ENCODE measurements at places on chromosomes 7 and 10.
A peak's percentile ranks its signal among the peaks of the same experiment; 100 is the strongest.

GRCh38 chr10:115706488-115707076, 566.4 kb downstream of the GFRA1 start:
- peak; percentile 8 for DNase-seq

GRCh38 chr10:72073708-72074573, 14.4 kb downstream of the SPOCK2 start:
- DNase-seq = no peak

- no peak for DNase-seq
These were observed 107.5 kb downstream of the HBP1 start for GRCh38 chr7:107276220-107276827.

DNA sequence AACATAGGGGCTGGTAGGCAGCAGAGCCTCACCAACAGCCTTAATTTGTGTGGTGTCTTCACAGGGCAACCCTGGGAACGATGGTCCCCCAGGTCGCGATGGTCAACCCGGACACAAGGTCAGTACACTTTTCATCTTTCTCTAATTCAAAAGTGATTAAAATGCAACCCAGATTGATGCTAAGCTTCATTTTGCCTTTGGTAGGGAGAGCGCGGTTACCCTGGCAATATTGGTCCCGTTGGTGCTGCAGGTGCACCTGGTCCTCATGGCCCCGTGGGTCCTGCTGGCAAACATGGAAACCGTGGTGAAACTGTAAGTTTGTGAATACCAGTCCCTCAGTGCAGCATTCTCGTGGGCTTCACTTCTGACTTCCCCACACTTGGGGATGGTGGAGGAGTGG, 30.9 kb downstream of the COL1A2 start:
- DNase-seq = no peak

- DNase-seq = no peak
These were observed 627.0 kb downstream of the ACTR3B start for GRCh38 chr7:153386556-153386955.

DNA sequence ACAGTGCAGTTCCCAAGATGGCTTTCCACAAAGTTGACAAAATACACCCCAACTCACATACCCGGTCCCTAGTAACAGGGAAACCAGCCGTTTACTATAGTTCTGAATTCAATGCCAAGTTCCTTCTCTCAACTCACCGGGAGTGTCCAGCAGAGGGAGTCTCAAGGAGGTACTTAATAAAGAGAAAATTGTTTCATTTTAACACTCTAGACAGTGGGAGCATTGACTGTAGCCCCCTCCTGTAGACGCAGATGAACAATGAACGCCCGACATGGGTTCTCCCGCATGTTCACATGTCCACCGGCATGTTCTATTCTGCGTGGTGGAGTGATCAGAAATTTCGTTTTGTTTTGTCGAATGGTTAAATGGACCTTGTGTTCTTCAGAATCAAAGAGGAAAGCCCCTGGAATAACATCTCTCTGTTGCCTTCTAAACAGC, 1.9 kb downstream of the HIPK2 start:
- peak; percentile 75 for DNase-seq

GRCh38 chr10:56231436-56231835, 129.6 kb downstream of the ZWINT start:
- no peak for DNase-seq

- DNase-seq = no peak
These were observed 197.9 kb downstream of the ARHGAP12 start for GRCh38 chr10:31730776-31731175.

DNA sequence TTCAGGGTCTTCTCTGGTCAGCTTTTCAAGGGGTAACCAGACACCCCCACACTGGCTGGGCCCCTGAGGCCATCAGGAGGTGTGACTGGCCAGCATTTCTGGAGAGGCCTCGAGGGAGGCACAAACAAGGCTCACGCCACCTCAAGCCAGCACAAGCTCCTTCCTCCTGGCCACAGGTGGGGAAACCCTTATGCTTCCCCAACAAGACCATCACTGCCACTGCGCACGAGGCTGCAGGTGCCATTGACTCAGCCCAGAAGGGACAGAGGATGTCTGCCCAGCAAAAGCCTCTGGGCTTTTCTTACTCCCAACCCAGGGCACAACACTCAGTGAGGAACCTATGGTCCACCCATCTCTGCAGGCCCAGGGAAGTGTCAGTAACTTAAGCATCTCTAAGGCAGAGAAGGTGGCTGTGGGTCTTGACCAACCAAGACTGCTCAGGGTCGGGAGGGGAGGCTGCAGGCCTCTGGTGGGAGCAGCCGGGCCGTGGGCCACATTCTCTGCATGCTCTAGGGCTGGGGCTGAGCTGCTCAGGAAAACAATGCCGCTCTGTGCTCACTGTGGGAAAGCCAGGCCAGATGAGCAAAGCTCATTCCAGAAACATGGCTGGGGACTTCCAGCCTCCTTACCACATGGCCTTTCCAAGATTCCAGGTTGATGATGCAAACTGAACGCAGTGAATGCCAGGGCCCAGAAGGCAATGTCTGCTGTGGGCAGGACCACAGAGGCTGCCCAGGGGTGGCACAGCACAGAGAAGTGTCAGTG, 24.2 kb upstream of the RASSF4 start:
- no peak for DNase-seq

GRCh38 chr10:3010816-3011460, 56.4 kb upstream of the PFKP start:
- DNase-seq = no peak

GRCh38 chr10:94279835-94280709, 82.7 kb downstream of the NOC3L start:
- DNase-seq = peak; percentile 57

DNA sequence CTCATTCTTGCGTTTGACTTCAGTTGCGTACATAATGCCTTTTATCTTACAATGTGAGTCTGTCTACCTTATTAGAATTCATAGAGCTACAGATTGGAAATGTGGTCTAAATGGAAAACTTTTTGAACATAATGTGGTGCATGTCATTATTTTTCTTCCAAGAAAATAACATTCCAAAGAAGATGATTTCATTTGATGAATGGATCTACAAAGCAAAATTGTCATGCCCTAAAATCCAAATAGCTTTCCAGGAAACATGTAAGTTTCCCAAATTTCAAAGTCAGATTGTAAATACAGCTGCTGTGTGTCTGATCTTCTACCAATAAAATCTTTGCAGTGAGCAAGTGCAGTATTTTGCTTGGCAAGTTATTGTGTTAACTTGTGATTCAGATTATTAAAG, 101.8 kb upstream of the FZD8 start:
- DNase-seq = no peak

DNA sequence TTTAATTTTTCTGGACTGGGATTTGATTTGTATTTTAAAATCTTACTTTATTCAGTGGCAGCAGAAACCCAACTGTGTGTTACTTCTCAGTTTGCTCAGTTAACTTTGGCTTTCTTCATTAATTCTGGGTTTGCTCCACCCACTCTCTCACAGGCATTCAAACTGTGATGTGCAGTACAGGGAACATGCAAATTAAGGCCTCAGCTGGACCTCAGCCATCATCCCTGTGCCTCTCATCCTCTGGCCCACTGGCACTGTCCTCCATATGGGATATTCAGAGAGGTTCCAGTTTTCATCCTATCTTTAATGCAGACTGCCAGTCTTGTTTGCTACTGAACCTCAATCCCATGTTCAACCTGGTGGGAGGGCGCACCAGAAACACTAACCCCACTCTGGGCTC, 743.4 kb upstream of the IGFBP3 start:
- no peak for DNase-seq

- no peak for DNase-seq
These were observed 118.1 kb downstream of the WDR11 start for GRCh38 chr10:120969219-120969645.

GRCh38 chr10:73205890-73206289, 38.0 kb downstream of the FAM149B1 start:
- no peak for DNase-seq

DNA sequence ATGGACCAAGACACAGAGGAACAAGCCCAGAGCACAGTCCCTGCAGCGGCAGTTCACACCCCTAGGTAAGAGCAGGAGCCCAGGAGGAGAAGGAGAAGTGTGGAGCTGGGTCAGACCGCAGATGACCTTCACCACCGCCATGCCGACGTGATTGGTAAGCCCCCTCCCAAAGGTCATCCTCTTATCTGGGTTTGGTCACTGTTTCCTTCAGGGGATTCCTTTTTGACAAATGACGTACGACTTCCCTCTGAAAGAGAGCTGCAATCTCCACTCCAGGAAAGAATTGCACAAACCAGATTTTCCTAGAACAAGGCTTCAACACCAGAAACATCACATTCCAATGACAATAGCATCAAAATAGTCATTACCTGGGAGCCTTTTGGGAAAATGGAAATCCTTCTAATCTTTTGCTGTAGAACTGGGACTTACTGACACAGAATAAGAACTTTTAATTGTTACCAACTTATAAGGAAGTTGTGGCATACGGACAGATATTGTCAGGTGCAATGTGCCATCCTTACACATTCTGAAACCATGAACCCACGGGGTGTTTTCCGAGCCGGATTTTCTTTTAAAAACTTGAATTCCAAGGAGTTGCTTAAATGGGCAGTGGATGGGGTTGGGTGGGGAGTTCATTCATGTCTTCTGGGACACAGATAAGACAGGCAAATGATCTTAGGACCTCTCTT, 20.8 kb upstream of the ADAM12 start:
- DNase-seq = no peak

DNA sequence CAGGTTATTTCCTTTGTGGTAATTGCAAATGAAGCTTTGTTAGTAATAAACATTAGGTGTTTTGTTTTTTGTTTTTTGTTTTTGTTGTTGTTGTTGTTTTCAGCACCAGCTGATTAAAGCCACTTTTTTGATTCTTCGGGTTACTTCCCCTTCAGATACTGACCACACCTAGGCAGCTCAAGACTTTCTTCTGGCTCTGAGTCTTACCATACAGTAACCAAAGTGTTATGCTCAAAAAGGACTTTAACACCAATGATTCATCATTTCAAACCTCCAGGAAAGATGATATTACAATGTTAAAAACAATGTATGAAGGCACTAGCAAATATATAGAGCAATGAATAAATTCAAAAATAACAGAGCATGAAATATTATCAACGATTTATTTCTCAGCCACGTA, 265.2 kb upstream of the SP8 start:
- DNase-seq = no peak

DNA sequence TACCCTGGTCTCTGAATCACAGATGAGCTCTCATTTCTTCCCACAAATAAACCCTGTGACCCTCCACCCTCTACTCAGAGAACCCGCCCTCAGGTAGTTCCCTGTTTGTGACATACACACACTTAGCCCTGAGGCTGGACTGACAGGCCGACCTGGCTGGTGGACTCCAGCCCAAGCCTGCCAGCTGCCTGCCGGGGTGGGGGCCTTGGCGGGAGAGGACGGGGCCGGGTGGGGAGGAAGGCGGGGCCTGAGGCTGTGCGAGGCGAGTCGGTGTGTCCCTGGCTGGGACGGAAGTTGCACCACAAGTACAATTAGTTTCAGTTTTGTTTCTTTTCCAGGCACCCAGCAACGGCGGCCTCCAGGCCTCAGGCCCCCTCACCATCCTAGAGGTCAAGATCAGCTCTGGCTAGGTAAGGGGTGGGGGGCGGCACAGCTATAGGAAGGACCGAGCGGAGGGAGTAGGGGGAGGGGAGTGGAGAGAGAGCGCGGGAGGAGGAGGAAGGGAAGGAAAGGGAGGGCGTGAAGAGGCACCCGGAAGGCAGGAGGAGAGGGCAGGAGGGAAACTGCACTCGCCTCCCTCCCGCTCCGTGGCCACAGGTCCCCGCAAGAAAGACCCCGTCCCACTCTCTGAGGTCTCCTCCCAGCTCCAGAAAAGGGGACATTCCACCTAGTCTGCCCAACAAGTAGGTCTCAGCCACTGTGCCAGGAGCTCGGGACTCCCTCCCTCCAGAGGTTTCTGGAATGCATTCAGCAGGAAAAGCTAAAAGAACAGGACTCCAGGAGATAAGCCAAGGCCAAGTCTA, at the start of gene TRIM56:
Gene TRIM56, plus strand, starts transcription at position 320 of the 803 bp plus-strand sequence. CDS start 1,832 bp downstream, outside the sequence.
- no peak for DNase-seq

- no peak for DNase-seq
These were observed 53.4 kb upstream of the KIF5B start for GRCh38 chr10:32109603-32110002.

- no peak for DNase-seq
These were observed 397.6 kb downstream of the GPAM start for GRCh38 chr10:111785921-111786320.

DNA sequence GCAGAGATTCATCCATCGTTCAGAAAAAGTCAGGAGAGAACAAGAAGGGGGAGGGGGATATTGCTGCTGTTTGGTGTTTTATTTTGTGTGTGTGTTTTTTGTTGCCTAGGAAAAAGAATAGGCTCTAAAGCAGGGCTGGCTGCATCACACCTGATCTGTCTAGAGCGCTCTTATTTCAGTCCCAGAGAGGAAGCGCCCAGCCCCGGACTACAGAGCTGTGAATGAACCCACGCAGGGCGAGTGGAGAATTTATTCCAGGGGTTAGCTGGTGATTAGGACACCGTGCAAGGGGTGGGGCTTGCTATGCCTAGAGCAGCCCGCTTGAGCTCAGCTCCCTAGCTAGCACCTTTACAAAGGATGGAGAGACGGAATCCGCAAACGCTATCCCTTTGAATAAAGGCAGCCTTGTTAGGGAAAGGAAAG, 621 bp upstream of the FAM13C start:
- no peak for DNase-seq

DNA sequence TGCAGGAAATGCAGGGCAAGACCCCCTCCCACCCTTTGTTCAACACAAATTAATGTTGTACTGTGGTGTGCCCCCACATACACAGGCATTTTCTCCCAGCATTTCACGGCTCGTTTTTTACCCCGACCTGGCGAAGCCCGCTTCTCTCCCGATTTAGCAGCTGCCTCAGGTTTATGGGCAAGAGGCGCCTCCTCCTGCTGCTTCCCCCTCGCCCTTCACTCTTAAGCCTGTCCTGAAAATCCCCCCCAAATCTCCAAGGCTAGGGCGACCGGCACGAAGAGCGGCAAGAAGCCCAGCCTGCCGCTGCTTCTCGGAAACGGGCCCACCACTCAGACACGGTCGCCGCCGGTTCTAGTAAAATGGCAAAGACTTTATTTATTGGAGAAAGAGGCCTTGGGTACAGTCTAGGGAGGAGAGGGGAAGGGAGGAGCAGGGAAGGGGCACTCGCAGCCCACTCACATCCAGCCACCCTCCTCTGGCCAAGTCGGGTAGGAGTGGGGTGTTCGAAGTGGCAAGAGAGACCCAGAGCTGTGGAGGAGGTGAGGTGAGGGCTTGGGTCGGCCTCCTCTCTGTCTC, 3.3 kb downstream of the LBX1 start:
- DNase-seq = no peak

- no peak for DNase-seq
These were observed 549.1 kb downstream of the NXPH1 start for GRCh38 chr7:8982338-8982992.

- no peak for DNase-seq
These were observed 138.5 kb upstream of the MGMT start for GRCh38 chr10:129328546-129328945.

DNA sequence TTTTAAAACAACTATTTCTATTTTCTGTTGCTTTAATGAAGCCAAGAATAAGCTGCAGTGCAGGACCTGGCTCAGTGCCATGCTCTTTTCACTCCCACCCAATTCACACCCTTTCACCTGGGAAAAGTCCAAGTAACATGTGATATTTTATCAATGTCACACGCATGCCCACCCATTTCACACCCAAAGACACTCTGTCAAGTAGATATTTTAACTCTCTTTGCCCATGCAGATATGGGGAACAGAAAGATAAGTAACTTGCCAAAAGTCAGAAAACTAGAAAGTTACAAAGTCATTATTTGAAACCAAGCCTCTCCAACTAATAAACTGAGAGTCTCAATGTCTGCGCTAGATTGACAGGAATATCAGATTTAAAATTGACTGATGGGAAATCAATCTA, 706.7 kb upstream of the PHF14 start:
- no peak for DNase-seq

Measured in Panc1 (cell line).